ENCODE measurements at places on chromosomes 4 and X.

DNA sequence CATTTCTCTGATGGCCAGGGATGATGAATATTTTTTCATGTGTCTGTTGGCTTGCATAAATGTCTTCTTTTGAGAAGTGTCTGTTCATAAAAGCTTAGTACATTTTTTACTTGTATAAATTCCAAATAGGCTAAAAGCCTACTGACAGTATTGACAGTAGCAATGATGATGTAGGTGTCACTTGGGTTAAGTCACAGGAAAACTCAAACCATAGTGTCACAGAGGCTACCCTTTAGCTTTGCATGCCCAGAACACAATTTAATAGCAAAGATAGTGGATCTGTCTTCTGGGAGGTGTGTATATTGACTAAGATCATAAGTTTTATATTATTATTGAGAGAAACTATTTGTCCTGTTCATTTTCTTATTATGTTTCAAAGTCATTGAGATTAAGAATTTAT, 8.1 kb downstream of the RP2 start:
- DNase-seq, result no peak

DNA sequence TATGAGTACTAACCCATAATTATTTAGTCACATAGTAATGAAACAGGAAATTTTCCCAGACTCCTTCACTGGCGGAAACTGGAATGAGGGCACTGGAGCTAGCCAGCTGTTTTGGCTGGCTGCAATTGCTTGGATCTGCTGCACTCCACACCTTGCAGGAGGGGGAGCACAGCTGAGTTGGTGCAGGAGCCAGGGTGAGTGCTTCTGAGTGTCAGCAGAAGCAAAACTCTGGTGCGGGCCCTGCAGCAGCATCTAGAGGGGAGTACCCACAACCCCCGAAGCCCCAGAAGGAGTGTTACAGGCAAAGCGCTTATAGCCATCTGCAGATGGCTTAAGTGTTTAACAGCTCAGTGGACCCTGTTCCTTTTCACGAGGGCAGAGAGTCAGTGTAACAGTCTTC, 96.1 kb downstream of the RPA4 start:
- DNase-seq, result no peak

DNA sequence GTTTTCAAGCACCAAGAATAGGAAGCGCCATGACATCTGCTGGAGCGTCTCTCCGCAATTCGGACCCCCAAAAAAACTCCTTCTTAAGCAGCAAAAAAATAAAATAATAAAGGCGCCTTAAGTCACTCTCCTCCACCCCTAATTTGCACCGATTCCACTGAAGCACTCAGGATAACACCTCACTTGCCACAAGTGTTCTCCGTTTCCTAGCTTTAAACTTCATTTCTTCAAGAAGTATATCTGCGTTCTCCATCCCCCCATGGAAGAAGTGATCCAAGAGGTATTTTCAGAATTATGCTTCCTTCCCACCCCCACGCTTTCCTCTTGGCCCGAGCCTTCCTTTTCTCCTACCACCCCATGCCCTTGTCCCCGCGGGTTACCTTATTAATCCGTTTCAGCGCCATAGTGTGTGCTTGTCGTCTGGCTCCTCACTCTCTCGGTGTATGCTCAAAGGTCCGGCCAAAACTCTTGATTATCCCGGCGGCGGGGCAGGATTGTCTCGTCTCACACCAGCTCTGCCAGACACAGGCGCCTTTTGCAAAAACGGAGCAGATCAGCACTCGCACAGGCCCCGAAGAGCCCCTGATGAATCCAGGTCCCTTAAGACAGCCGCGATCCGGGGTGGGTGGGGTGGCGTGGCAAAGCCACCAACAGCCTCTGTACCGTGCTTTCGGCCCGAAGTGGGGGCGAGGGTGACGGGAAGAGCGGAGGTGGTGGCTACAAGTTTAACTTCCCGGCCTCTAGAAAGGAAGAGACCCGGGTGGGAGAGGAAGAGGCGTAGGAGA, 1.1 kb downstream of the UBE2D3 start:
- DNase-seq, result no peak

DNA sequence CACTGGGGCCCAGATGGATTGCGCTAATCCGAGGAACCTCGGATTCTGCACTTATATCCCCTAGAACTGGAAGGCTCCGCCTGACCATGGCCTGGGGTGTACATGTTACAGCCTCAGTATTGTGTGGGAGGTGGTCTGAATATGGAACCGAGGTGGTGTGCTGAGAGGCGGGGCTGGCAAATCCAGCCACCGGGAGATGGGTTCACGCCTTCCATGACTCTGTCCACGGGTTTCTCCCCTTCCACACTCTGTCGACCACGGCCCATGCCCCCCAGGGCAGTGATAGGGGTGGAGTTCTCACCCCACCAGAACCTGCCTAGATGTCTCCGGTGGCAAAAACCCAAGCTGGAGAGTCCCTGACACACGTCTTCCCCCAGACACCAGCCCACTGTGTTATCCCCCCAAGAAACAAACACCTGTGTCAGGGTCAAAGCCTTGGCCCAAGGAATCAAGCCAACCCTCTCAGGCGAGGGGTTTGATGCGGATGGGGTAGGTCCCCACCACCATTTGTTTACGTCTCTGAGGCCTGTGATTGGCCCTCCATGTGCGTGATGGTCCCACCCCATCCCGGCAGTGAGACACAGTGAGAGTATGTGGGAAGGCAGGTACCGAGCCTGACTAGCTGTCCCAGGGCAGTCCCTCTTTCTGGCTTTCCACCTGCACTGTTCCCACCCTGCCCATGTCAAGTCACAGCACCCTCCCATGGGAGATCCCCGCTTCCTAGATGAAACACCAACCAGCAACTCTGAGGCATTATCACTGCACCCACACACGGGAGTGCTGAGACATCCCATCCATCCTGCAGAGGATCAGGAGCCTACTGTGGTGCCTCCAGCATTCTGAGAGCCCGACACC, 6.6 kb upstream of the LOC101059915 start:
- no peak for DNase-seq

DNA sequence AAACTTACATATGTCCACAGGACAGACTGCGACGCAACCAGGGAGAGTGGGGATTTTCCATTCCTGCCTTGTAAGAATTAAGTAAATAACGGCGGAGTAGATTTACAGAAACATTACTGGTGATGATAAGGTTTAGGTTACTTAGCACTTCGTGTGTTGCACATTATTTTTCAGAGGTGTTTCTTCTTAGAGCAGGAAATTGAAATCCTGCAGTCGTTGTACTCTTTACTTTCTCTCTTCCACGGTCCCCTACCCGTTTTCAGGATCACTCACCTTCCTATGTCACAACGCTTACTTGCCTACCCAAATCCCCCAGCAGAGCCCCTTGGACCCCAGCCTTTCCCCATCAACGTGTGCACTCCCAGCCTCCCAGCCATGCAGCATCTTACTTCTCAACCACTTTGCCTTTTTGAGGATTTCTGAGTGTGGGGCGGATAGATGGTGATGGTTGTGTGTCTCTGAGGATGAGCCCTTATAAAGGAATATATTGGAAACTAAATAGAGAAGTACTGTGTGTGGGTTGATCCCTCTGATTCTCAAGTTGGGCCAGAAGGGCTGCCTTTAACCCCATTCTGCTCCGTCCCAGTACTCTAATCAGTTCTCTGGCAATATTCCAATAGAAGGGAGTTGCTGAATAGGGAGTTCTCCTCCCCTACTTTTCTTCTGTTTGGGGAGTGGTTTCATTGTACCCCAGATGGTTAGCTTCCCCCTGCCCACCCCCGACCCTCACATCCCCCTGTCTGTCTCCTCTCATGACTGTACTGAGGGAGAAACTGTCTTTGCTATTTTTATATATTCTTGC, 1.6 kb downstream of the MID2 start:
- no peak for DNase-seq

DNA sequence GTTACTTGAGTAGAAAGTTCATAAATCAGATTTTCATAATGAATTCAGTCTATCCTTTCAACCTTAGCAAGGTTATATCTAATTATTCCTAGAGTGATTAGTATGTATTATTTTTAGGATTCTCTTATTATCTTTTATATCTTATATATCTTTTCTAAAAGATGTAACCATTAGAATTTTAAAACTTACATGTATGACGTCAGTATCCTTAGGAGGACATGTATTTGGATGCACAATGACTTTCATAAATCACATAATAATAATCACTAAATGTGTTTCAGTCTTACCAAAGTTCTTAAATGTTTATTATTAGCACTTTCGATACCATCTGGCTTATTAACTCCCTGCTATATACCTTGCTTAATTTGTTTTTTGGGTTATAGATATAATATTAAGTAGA, 1400.5 kb upstream of the IGFBP7 start:
- no peak for DNase-seq

- no peak for DNase-seq
Observed at GRCh38 chr4:62037571-62037970, 837.4 kb downstream of the ADGRL3 start.

GRCh38 chr4:172390331-172390730, 577.1 kb downstream of the GALNTL6 start:
- no peak for DNase-seq

- no peak for DNase-seq
Observed at GRCh38 chr4:39319676-39320075, 46.5 kb downstream of the RFC1 start.

DNA sequence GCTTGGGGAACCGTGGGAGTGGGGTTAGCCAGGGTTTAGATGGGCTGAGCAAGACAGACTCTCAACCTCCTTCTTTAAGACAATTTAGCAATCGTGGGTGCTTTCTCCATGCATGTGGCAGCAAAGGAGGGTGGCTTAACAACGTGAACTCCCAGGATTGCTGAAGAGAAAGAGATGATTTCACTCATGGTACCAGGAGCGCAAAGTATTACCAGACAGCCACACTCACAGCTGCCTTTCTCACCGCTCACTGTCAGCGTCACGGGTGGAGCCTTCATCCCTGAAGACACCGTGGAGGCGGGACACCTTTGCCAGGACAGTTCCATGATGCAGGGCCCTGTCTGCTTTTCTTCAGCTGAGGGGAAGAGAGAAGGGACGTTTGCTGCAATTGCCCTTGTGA, 212.5 kb upstream of the PSAPL1 start:
- DNase-seq, result no peak

- DNase-seq, result no peak
Observed at GRCh38 chrX:24125028-24125612, 24.4 kb upstream of the ZFX start.

DNA sequence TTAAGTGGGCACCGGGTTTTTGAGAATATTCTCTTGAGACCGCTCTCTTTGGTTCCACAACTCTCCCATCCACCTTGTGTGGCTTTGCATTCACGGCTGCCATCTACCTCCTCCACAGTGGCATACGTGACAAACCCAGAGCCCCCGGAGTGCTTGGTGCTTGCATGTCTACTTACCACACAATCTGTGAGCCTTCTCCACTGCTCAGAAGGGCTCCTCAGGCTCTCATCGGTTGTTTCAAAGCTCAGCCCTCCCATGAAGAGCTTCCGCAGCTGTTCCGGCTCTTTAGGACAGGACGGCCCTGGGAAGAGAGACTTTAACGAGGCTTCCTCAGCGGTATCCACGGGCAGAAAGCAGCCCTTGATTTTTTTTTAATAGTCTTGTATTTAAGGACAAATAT, 167.6 kb upstream of the ANK2 start:
- DNase-seq, result no peak

DNA sequence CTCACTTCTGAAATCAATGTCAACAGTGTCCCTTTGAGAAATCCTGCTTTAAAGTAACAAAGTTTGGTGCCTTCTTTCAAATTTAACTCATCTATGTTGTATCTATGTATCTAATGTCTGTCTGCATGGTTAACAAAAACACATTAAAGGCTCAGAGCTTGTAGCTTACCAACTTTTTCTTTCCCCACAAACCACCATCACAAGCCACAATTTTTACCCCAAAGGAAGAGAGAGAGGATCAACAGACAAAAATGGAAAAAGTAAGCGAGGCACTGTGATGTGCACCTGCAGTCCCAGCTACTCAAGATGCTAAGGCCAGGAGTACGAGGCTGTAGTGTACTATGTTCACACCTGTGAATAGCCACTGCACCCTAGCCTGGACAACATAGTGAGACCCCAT, 17.2 kb downstream of the ATRX start:
- DNase-seq, result no peak
